ENCODE measurements at places on chromosomes 6 and 20.
A peak's percentile ranks its signal among the peaks of the same experiment; 100 is the strongest.

DNA sequence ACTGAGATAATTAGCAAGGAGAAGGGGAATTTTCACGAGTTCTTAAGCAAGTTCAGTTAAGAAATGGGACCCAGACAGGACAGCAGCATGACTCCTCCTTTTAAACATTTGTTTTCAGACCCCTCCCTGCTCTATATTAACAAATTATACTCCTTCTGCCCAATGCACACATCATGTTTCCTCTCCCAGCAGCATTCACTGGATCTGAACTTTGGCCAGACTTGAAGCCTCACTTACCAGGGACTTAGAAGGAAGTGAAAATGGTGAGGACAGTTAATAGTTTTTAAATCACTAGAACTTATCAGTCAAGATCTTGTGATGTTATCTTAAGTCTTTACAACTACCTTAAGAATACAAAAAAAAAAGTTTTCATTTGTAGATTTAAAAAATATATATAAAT, 1174.7 kb upstream of the MAP3K7 start:
- no peak for DNase-seq

- peak; percentile 64 for DNase-seq
Measured at GRCh38 chr6:104885518-104886043, 25.9 kb upstream of the HACE1 start.

GRCh38 chr6:125022391-125022989, 60.3 kb downstream of the RNF217 start:
- DNase-seq: no peak

DNA sequence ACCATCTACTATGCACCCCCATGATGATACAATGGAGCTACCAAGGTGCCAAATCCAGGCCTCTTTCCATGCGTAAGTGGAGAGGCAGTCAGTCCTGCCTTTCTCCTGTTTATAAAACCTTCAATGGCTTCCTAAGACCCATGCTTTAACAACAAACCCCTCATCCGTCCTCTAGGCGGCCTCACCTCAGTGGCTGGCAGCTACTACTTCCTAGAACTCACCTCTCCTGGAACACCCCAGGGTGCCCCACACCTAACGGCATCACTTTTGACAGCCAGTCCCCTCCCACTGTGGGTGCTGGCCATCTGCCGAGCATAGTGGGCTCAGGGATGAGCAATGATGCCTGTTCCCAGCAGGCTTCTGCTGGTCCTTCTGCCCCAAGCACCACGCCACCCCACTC, 80.0 kb upstream of the TAB2 start:
- no peak for DNase-seq

- no peak for DNase-seq
Measured at GRCh38 chr6:127762284-127762683, 138.6 kb downstream of the THEMIS start.
